A549 treated with RU486 at 1 μM for 4 hours (cell line): ENCODE measurements at places on chromosomes 6 and 20. TPM values are rescaled to one million over a fixed set of nuclear protein-coding genes. Genes with fewer than 3 reads are reported as not detected.

Gene CCN5
- total RNA-seq = 22.0 to 38.0 TPM (median 23.7 TPM) in 5 replicates

Gene TRIM10
- total RNA-seq = not detected in 5 replicates

Gene RHAG
- total RNA-seq = 0.09 to 0.10 TPM in 2 of 5 replicates, not detected in the others

Gene DEFB126
- total RNA-seq = not detected in 5 replicates

Gene OSBPL2
- 15.6 to 20.1 TPM (median 17.8 TPM) in 5 replicates for total RNA-seq

Gene SMPDL3A
- 2.1 to 3.2 TPM (median 3.0 TPM) in 5 replicates for total RNA-seq

Gene JPH2
- 0.81 to 1.2 TPM (median 0.88 TPM) in 5 replicates for total RNA-seq

Gene MEI4
- not detected in 5 replicates for total RNA-seq

Gene CLPSL2
- total RNA-seq = 0.50 to 1.4 TPM (median 1.3 TPM) in 4 of 5 replicates, not detected in the other

Gene CDH26
- total RNA-seq = 0.10 to 0.53 TPM (median 0.23 TPM) in 4 of 5 replicates, not detected in the other

Gene TSPYL1
- total RNA-seq = 24.9 to 32.8 TPM (median 30.5 TPM) in 5 replicates

Gene RIPOR3
- total RNA-seq = 0.05 to 0.10 TPM (median 0.06 TPM) in 3 of 5 replicates, not detected in the others

Gene SLC17A3
- 0.53 to 1.4 TPM (median 0.93 TPM) in 5 replicates for total RNA-seq

Gene SLC35A1
- total RNA-seq = 5.2 to 10.4 TPM (median 9.6 TPM) in 5 replicates

Gene BMP6
- 13.7 to 21.7 TPM (median 20.3 TPM) in 5 replicates for total RNA-seq

Gene CAGE1
- total RNA-seq = 0.10 TPM in 1 of 5 replicates, not detected in the others

Gene SLC22A2
- total RNA-seq = 0.10 to 0.23 TPM in 2 of 5 replicates, not detected in the others

Gene DDO
- total RNA-seq = 0.07 to 0.12 TPM (median 0.09 TPM) in 3 of 5 replicates, not detected in the others

Gene HLA-A
- 113 to 153 TPM (median 141 TPM) in 5 replicates for total RNA-seq

Gene CRISP3
- total RNA-seq = 0.06 TPM in 1 of 5 replicates, not detected in the others

Gene CRISP1
- total RNA-seq = not detected in 5 replicates

Gene ATXN1
- 2.3 to 4.0 TPM (median 3.5 TPM) in 5 replicates for total RNA-seq

Gene SIRPD
- not detected in 5 replicates for total RNA-seq

Gene STMN3
- 6.7 to 10.3 TPM (median 9.8 TPM) in 5 replicates for total RNA-seq

Gene TRAPPC3L
- not detected in 5 replicates for total RNA-seq

Gene LAMP5
- total RNA-seq = 0.05 TPM in 1 of 5 replicates, not detected in the others

Gene POU5F1
- total RNA-seq = 2.8 to 6.0 TPM (median 4.1 TPM) in 5 replicates

Gene CYP24A1
- 175 to 430 TPM (median 409 TPM) in 5 replicates for total RNA-seq

Gene SLC52A3
- total RNA-seq = 0.34 to 0.69 TPM (median 0.55 TPM) in 5 replicates

Gene C20orf144
- 0.07 to 0.13 TPM (median 0.09 TPM) in 4 of 5 replicates, not detected in the other for total RNA-seq

Gene HLA-DMB
- total RNA-seq = 1.2 to 2.3 TPM (median 2.2 TPM) in 5 replicates

Gene METTL24
- total RNA-seq = not detected in 5 replicates

Gene LPA
- 0.09 to 0.10 TPM in 2 of 5 replicates, not detected in the others for total RNA-seq

Gene PSMB8
- total RNA-seq = 18.8 to 25.1 TPM (median 19.3 TPM) in 5 replicates

Gene PACSIN1
- 0.03 to 0.09 TPM (median 0.07 TPM) in 4 of 5 replicates, not detected in the other for total RNA-seq

Gene PLN
- total RNA-seq = not detected in 5 replicates

Gene VIP
- total RNA-seq = not detected in 5 replicates

Gene BACH2
- 0.25 to 0.73 TPM (median 0.33 TPM) in 5 replicates for total RNA-seq

Gene TRDN
- not detected in 5 replicates for total RNA-seq

Gene TUBB1
- not detected in 5 replicates for total RNA-seq

Gene GCLC
- total RNA-seq = 96.0 to 159 TPM (median 109 TPM) in 5 replicates

Gene HLA-G
- total RNA-seq = 0.13 TPM in 1 of 5 replicates, not detected in the others

Gene SLC26A8
- total RNA-seq = not detected in 5 replicates

Gene MLIP
- total RNA-seq = not detected in 5 replicates

Gene STX11
- 1.8 to 2.9 TPM (median 2.0 TPM) in 5 replicates for total RNA-seq

Gene OR2H2
- not detected in 5 replicates for total RNA-seq

Gene KIF6
- total RNA-seq = 0.07 to 0.61 TPM (median 0.31 TPM) in 5 replicates

Gene BHLHE23
- not detected in 5 replicates for total RNA-seq

Gene LRFN2
- total RNA-seq = not detected in 5 replicates

Gene ISM1
- total RNA-seq = 0.16 to 0.56 TPM (median 0.37 TPM) in 5 replicates

Gene MCHR2
- not detected in 5 replicates for total RNA-seq

Gene TINAG
- not detected in 5 replicates for total RNA-seq

Gene SULF2
- total RNA-seq = 20.7 to 25.8 TPM (median 21.3 TPM) in 5 replicates

Gene OOEP
- total RNA-seq = not detected in 5 replicates

Gene BPI
- not detected in 5 replicates for total RNA-seq
